Glutamatergic neuron (in vitro differentiated cells): ENCODE measurements at places on chromosomes 12 and 14.

GRCh38 chr12:41437563-41437962 lies 249.4 kb downstream of the PDZRN4 start:
- DNase-seq: peak; percentile 21

- no peak for DNase-seq
These were observed 120.4 kb downstream of the LRRIQ1 start for GRCh38 chr12:85156569-85156968.

DNA sequence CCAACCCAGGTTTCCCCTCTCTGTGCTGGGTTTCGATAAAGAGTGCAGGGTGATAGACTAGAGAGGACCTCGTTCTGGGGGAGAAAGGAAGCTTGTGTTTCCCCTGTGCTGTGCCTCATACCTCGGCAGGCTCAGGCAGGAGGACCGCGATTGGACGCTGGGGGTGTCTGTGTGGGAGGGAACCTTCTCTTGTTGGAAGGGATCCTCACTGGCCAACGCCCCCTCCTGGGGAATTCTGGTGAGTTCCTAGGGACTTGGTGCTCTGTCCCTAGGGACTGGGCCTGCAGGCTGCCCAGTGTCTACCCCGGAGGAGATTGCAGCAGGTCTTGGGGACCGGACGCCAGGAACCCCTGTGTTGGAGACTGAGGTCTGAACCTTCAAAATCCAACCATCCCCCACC lies 157.4 kb upstream of the PRMT8 start:
- DNase-seq: no peak

GRCh38 chr12:49790741-49791555 lies 37.3 kb downstream of the NCKAP5L start:
- DNase-seq: no peak

GRCh38 chr12:121499929-121500793 lies 80.7 kb downstream of the KDM2B start:
- DNase-seq: peak; percentile 87

- DNase-seq: no peak
These were observed 30.5 kb upstream of the PLEKHG3 start for GRCh38 chr14:64673748-64674147.

GRCh38 chr14:102994689-102995088 lies 62.7 kb downstream of the CDC42BPB start:
- DNase-seq: no peak

GRCh38 chr14:64952598-64953309 lies 10.2 kb upstream of the GPX2 start:
- DNase-seq: no peak

- no peak for DNase-seq
These were observed 66.6 kb downstream of the DDX51 start for GRCh38 chr12:132077322-132078100.
